ENCODE measurements at places on chromosomes 7 and 10. TPM values are rescaled to one million over a fixed set of nuclear protein-coding genes. Genes with fewer than 3 reads are reported as not detected.

The SUN3 gene
- polyA plus RNA-seq, result not detected

The GPRIN2 gene
- not detected for polyA plus RNA-seq

The LIPN gene
- 0.52 TPM for polyA plus RNA-seq

The MSMB gene
- polyA plus RNA-seq, result not detected

The PHKG1 gene
- polyA plus RNA-seq, result 0.08 TPM
